ENCODE measurements at places on chromosomes 5 and 9.

DNA sequence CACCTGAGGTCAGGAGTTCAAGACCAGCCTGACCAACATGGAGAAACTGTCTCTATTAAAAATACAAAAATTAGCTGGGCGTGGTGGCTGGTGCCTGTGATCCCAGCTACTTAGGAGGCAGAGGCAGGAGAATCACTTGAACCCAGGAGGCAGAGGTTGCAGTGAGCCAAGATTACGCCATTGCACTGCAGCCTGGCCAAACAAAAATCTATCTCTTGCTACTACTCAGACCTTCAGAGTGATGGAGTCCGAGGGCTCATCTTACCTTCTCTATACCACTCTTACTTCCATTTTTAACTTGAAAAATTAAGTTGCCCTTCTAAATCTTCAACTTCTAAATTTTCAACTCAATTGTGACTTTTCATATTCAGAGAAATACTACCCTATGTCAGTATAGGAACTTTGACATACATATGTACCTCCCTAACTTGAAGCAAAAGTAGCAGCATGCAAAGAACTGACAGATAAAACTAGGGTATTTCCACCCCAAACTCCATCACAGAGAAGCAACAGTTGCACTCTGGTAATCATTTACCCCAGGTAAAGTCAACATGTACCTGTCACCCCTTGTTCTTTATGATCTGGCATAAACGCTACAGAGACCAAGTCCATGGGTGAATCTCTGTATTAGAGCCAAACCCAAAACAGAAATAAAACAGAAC is 11.4 kb downstream of the ZFAND5 start:
- DNase-seq = no peak

GRCh38 chr9:72674961-72675360 is 153.6 kb downstream of the TMC1 start:
- no peak for DNase-seq

DNA sequence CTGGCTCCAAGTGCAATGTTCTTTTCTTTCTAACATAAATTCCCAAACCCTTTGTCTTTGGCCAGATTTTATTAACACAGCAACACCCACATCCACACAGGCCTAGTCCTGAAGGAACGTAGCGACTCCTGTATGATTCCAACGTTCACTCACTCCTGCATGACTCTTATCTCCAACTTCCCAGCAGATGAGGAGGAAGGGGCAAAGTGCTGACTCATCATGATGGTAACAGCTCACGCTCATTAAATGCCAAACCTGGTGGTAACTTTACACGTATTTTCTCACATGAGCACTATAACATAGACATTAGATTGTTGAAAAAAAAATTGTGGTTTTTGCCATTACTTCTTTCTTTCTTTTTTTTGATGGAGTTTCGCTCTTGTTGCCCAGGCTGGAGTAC is 1349.5 kb downstream of the EFNA5 start:
- DNase-seq = no peak

DNA sequence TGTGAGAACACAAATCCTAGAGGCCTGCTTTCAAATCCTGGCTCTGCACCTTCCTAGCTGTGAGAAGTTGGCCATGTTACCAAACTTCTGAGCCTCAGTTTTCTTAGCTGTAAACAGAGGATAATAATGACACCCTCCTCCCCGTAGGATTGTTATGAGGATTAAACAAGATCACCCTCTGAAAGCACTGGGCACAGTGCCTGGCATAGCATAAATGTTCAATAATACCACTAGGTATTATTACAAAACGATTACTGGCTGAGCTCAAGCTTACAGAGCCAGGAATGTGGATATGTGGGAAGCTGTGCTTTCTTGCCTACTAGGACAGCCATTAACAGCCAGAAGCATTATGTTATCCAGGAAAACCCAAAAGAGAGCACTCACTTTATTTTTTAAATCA is 30.8 kb upstream of the POU4F3 start:
- no peak for DNase-seq

DNA sequence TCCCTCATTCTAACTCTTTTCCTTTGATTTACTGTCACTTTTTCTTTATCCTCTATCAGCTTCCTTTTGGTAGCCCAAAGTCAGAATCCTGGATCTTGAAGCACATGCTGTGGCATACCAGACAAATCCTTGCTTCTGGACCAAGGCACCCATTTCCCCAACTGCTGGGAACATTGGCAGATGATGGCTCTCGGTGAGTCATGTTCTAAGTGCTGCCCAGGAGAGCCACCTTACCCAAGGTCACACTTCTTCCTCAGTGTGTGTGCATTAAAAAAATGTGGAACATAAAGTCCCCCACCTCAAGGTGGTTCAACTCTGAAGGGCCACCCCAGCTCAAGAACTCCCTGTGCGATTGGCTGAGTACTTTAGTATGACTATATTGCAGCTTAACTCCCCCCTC is 141.4 kb upstream of the PUM3 start:
- no peak for DNase-seq

GRCh38 chr5:145971108-145971507 is 34.7 kb downstream of the SH3RF2 start:
- DNase-seq = no peak

GRCh38 chr9:137429974-137430722 is 7.0 kb downstream of the NOXA1 start:
- no peak for DNase-seq

- no peak for DNase-seq
These were observed 68.2 kb downstream of the LRSAM1 start for GRCh38 chr9:127519301-127520166.

DNA sequence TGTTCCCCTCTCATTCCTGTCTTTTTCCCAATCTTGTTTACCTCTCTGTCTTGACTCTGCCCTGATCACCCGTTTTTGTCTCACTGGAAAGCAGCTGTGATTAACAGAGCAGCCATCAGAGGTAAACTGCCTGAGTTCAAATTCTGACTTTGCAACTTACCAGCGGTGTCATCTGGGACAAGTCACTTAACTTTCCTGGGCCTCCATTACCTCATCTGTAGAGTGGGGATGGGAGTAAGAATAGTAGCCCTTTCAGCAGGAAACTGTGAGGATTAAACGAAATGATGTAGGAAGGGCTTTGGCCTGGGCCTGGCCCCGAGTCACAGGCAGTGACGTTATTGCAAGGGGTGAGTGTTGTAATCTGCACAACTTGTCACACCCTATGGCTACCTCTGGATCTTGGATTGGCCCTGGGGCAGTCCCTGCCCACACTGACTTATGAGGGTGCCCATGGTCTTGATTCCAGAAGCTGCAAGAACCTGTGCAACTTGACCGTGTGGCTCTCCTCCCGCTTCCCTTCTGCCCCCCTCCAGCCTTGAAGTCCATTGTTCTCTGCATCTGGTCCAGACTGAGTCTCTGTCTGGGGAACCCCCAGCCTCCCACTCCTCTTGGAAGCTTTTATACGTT is 657 bp upstream of the PCDH12 start:
- no peak for DNase-seq

DNA sequence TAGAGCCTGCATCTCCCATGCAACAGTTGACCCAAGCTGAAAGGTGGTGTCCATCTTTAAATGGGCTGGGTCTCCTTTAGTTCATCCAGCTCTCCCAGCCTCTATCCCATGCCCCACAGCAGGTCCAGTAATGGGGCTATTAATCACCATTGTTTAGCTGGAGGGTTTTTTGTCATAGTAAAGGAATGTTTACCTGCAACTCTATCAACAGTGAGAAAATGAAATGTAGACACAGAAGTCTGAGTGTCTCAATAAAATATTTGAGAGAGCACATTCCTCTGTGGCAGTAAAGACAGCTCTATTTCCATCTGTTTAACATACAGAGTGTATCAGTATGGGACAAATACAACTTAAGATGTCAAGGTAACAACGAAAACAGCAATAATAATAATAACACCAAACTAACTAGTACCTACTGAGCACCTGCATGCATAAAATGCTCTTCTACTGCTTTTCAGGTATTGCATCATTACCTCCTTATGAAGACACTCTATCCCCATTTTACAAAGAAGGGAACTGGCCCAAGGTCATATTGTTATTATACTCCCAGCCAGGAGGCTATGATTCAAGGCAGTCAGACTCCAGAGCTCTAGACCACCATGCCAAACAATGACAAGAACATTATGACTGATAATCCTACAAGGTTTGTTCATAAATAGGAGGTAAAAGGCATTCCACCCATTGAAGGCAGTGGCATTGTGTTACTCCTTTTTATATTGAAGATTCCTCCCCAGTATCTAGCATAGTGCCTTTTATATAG is 21.0 kb upstream of the C5orf58 start:
- DNase-seq = no peak

DNA sequence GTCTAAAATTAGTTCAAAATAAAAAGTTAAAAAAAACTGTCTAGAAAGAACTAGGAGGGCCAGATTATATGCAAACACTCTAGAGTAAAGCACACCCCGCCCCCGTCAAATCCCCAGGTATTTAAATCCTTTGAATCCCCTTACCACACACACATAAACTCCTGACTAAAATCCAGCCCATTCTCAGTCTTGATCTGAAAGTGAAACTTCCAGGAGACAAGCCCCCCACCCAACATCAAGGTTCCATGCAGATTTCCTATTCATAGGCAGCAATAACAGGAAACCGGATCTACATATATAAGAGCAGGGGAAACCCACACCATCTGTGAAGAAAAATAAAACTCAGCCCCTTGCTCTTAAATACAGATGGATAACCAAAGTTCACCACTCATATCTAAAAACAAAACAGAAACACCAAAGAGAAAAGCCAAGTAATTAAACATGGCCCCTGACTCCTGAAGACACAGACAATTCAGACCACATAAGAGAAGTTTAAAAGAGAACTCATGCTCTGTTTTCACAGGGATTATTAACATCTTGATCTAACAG is 42.3 kb downstream of the MARCHF3 start:
- no peak for DNase-seq

DNA sequence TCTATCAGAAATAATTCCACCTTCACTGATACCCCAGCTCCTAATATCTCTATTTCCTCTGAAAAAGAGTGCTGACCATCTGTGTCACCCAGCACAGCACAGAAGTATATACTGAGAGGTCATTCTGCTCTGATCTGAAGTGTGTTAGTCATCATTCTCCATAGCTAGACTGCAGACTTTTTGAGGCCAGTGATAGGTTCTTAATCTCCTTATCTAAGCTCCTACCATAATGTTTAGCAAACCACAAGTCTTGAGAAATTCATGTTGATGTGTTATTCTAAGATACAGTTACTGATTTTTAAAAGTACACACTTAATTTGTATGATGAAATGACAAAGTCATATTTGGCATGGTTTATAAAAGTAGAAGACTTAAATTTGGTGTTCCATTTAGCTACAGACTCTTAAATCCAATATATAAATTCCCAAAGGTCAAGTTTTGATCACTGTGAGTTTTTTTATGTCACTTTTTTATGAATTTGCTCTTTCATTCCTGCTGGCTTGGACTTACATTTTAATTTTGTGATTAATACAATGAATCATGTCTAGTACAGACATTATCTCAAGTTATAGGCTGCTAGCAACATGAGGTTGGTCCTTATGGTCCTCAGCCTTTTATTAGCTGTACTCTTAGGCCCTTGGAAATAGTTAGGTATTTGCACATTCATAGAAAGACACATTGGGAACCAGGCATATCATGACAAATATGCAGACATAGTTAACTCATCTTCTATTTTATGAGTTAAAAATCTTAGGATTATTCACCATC is 380.8 kb downstream of the EBF1 start:
- no peak for DNase-seq

GRCh38 chr5:26881901-26882300 is 156.5 kb downstream of the CDH9 start:
- no peak for DNase-seq

GRCh38 chr9:86662890-86663468 is 284.3 kb downstream of the GAS1 start:
- DNase-seq = no peak

DNA sequence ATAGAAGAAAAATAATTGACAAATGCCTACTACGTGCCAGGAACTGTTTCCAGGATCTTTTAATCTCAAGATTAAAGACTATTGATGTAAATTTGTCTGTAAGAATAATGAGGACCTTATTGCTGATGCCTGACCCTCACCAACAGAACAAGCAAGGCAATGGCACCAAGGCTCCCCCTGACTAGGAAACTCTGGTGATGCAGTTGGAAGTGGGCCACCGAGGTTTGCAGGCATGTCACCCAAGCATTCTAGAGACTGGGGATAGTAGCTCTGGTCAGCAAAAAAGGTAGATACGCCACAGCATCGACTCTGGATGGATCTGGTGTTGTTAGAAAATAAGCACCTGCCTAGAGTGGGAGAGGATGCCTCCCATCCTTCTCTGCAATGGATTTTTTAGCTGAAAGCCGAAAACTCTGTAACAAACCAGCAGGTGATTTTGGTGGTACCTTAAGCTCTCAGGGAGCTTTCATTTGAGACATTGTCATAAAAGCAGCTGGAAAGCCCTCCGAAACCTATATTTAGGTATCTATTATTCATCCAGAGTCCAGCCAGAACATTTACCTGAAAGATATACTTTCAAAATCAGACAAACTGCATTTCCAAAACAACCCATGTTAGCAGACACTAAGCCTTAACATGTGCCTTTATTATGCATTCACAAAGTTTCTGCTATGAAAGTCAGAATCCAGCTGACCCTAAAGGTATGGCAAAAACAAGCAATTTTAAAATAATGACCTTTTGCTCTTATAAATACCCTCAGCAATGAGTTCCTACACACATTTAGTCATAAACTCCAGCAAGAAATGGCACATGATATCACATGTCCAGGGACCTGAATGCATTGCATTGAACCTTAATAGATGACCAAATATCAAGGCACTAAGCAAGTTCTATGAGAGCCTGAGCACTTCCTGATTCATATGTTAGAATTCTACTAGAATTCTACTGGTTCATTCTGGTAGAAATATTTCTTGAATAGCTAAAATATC is 308.4 kb downstream of the PDE4D start:
- DNase-seq = no peak

GRCh38 chr5:164345173-164345849 is 839.9 kb downstream of the MAT2B start:
- no peak for DNase-seq

GRCh38 chr9:121640491-121641223 is 10.8 kb upstream of the DAB2IP start:
- no peak for DNase-seq

- no peak for DNase-seq
These were observed 43.8 kb downstream of the NDFIP1 start for GRCh38 chr5:142152384-142152732.

DNA sequence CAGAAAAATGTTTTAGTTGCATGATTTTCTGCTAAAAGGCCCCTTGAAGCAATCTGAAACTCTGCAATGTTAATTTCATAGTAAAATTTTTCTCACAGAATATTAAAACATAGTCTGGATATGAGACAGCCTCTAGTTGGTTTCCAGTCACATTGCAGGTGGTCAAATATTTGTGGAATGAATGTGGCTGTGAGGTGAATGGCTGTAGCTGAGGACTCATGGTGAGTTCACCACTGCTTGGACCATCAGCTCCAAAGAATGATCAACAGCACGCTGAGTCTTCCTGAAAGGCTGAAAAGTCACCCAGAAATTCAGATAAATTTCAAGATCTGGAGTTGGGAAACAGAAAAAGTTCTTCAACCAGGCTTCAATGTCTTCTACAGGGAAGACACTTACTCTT is 79.8 kb downstream of the MAT2B start:
- DNase-seq = no peak

GRCh38 chr5:52269859-52270258 is 517.9 kb upstream of the ITGA1 start:
- no peak for DNase-seq

Data from CD8-positive, alpha-beta memory T cell (primary cell).